ENCODE measurements at places on chromosomes 11 and 22.

DNA sequence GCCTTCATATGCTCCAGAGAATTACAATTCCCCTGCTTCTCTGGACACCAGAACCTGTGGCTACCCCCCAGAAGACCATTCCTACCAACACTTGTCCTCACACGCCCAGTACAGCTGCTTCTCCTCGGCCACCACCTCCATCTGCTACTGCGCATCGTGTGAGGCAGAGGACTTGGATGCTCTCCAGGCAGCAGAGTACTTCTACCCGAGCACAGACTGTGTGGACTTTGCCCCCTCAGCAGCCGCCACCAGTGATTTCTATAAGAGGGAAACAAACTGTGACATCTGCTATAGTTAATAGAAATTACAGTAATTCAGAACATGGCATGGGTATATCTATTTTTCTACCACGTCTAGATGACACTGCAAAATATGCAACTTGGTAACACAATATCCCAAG, 9.8 kb downstream of the POU2AF3 start:
- DNase-seq, result no peak

DNA sequence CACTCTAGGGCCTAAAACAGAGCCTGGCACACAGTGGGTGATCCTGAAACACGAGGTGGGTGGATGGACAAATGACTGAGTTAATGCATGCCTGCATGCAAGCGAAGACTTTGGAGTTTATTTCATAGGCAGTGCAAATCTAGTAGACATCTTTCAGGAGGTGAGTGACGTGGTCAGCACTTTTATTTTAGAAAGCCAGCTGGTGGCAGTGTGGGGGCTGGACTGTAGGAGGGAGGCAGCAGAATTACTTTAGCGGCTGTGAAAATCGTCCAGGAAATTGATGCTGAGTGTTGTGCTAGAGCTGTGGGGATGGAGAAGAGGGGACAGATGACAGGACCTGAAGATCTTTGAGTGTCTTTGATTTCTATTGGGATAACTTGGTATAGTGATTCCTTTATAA, 47.1 kb downstream of the BMAL1 start:
- no peak for DNase-seq

DNA sequence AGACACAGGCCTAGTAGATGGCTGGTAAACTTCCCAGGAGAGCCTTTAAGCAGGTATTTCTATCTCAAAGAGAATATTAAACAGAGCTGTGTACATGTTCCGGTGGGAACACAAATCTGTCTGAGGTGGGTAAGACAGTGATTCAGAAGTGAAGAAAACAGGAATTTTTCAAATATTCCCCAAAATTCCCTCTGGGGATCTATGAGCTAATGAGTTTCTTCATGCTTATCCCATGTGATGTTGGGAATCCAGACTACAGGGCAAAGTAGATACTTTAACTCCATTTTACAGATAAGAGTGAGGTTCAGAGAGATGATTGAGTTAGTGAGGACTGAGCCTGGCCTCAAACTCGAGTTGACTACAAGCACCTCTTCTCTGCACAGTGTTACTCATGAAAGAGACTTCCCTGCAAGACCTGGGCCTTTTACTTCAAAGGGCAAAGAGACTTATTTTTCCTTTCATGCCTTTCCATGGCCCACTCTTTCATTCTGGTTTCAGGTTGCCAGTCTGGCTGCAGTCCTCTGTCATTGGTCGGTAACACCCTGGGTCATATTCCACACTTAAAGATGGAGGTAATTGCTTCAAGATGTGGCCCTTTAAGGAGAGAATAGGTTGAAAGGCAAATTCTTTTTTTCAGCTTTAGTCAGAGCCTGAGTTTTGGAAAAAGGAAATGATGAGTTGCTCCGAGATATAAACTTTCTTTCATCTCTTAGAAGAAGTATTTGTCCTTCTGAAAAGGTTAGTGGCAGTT, 70.1 kb downstream of the CYB5R2 start:
- no peak for DNase-seq

DNA sequence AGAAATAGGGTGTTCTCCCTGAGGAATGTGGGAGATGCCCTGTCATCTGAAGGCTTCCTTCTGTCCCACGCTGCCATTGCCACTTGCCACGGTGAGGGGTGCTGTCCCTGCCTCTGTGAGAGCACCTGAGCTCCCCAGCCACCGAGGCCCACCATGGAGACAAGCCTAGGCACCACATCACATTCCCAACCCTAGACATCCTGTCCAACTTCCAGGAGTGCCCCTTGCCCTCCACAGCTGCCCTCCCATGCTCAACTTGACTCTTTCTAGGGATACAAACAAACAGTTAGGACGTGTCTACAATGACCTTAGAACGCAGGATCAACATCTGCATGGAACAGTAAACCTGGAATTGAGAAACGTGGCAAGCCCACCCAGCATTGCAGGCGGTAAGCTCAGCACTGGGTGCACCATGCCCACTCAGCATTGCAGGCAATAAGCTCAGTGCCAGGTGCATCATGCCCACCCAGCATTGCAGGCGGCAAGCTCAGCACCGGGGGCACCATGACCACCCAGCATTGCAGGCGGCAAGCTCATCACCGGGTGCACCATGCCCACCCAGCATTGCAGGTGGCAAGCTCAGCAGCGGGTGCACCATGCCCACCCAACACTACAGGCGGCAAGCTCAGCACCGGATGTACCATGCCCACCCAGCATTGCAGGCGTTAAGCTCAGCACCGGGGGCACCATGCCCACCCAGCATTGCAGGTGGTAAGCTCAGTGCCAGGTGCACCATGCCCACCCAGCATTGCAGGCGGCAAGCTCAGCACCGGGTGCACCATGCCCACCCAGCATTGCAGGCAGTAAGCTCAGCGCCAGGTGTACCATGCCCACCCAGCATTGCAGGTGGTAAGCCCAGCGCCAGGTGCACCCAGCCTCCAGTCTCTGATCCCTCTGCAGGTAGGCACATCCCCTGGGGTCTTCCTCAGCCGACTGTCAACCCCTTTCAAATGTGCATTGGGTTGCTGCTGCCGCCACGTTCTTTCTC, 1463.9 kb downstream of the TBC1D22A start:
- no peak for DNase-seq

GRCh38 chr11:9263840-9264315, 1.3 kb downstream of the DENND5A start:
- DNase-seq, result peak; percentile 38

DNA sequence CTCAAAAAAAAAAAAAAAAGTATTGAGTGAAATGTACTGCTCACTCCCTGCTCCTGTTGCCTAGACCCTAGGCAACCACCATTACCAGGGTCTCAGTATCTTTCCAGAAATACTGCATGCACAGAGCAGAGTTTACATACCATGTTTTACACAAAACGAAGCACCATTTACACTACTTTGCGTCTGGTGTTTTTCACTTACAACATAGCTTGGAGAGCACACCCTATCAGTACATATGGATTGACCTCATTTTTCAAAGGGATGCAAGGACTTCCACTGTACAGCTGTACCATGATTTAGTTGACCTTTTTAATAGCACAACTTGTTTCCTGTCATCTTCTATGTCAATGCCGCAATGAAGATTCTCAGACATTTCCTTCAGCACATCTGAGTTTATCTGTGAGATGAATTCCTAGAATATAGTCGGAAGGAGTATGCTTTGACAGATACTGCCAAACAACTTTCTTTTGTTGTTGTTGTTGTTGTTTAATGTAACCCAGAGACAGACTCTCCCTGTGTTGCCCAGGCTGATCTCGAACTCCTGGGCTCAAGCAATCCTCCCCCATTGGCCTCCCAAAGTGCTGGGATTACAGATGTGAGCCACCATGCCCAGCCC, 6.1 kb downstream of the MYH9 start:
- no peak for DNase-seq

- DNase-seq, result no peak
These were observed 64.4 kb downstream of the FAM76B start for GRCh38 chr11:95725196-95725595.

- no peak for DNase-seq
These were observed 5.7 kb downstream of the AMBRA1 start for GRCh38 chr11:46588131-46588530.

- DNase-seq, result no peak
These were observed 45.9 kb upstream of the CTSC start for GRCh38 chr11:88383447-88383846.

DNA sequence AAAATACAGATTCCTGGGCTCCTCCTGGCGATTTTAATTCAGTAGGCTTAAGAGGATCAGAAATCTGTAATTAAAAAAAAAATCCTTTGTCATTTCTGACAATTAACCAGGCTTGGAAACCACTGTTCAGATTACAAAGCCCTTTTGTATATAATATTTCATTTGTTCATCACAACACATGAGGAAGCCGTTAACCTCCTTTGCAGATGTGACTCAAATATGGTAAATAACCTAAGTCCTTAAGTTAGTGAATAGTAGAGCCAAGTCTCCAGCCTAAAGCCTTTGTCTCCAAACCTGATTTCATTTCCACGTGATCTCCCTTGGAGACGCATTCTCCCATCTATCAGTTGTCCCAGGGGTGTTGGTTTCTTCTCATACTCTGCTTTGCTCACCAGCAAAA, 67.6 kb downstream of the UBASH3B start:
- no peak for DNase-seq

DNA sequence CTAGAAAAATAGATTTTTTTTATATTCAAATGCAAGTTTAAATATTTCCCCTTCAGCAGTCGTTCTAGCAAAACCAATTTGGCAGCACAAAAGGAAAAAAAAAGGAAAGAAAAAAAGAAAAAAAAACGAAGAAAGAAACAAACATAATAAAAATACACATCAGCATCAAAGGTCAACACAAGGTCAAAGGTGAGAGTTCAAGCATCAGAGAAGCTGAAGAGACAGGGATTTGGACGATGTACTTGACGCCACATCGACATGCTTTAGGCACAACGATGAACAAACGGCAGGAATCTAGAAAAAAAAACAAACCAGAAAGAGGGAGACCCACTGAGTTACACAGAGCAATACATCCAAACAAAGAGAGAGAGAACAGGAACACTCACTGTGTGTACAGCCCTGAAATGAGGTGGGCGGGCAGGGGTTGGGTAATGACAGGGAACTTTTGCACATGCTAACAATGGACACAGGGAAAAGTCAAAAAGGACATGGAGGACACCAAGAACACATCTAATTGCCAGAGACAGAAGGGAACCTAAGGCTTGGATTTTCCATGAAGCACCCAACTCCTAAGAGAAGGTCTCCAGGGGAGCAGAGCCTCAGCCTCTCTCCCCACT, 19.8 kb upstream of the RAPSN start:
- no peak for DNase-seq
